Activated T-cell treated with anti-CD3 and anti-CD28 coated beads for 48 hours (primary cell): ENCODE measurements at places on chromosomes 4 and X.

GRCh38 chr4:7387925-7388324 is 46.8 kb downstream of the PSAPL1 start:
- DNase-seq, result no peak

- no peak for DNase-seq
Measured at GRCh38 chrX:22126327-22126726, 94.2 kb downstream of the PHEX start.

- peak; percentile 54 for DNase-seq
Measured at GRCh38 chr4:1347410-1347864, 429 bp downstream of the UVSSA start.

DNA sequence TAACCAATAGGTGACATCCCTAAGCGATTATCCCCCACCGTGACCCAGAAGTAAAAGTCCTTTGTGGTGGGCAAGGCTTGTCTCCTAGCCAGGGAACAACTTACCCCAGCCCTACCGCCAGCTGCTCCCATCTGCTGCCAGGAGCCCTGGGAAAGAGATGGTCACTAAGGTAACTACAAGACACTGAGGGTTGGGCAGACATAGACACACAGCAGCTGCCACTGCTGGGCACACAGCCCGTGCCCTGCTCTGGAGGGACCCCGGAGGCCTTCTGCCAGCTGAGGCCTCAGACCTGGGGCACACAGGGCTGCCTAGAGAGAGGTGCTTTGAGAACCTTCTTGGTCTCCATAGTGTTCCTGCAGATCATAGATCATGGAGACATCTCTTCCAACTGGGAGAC is 53.0 kb upstream of the PROM1 start:
- no peak for DNase-seq

DNA sequence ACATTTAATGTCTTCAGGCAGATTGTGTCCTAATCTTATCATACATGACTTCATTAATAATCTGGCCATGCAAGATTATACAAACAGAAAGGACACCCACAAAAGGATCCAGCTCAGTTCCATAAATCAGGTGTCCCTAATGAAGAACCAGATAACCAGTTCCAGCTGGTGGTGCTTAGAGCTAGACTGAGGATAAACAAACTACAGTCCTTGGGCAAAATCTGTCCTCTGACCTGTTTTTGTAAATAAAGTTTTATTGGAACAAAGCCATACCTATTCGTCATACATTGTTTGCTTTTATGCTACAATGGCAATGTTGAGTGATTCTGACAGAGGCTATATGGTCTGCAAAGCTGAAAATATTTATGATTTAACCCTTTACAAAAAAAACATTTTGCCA is 199.5 kb downstream of the MID1IP1 start:
- no peak for DNase-seq

GRCh38 chr4:142354794-142355420 is 491.2 kb downstream of the INPP4B start:
- DNase-seq, result no peak

GRCh38 chr4:64146030-64146429 is 263.2 kb downstream of the TECRL start:
- DNase-seq, result no peak

DNA sequence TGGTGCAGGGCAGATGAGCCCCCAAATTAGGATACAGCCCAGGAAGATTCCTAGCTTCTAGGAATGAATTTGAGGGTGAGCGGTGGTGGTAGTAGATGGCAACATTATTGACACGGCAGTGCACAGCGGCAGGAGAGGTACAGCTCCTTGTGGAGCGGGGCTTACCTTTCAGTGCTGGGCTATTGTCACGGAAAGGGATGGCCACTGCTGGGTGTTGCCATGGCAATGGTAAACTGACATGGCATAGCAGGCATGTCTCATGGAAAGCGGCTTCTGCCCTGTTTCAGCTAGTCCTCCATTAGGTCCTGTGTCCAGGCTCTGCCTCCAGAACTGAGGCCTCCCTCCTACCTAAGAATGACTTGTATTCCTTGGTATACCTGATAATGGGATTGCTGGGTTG is 81.8 kb upstream of the WDR1 start:
- DNase-seq, result no peak

DNA sequence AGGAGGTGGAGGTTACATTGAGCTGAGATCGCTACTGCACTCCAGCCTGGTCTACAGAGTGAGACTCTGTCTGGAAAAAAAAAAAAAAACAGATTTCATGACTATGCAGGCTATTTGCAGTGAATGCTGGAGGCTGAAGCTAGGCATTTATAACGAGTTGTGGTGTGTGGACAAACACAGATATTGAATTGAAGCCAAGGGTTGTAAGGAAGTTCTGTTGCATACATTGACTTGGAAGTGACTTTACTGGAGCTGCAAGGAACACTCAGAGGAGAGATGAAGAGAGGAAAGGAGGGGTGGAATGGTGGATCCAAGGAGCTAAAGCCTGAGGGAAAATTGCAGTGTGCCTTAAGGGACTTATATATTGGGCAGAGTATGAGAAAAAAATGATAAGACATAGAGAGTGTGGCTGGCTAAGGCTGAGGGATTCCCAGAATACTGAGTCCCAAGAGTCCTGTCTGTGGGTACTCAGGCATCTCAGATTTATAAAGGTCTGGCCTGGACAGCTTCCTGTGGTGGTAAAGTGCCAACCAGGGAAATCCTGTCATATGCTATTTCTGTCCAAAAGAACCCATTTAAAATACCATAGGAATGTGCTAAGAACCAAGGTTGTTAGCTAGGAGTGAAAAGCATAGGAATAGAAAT is 87.8 kb upstream of the GUCY1A1 start:
- no peak for DNase-seq
